ENCODE measurements at places on chromosomes 6 and 20.
A peak's percentile ranks its signal among the peaks of the same experiment; 100 is the strongest.

GRCh38 chr20:15875446-15875845, 697.8 kb downstream of the KIF16B start:
- no peak for DNase-seq

GRCh38 chr6:122008101-122008999, 391.1 kb upstream of the HSF2 start:
- peak; percentile 50 for DNase-seq

DNA sequence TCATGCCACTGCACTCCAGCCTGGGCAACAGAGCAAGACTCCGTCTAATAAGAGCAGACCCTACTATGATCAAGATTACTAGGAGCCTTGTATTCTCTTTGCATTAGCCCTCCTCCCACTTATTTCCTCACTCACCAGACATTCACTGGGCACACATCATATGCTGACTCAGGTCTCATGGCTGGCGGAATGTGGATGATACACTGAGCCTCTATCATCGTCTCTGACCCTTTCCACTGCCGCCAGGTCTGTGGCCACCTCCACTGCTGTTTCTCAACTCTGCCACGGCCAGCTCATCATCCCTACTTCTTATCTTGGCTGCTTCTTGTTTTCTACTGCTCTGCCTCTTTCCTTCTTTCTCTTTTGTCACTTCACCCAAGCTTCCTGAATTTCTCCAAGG, 161.0 kb downstream of the BACH2 start:
- peak; percentile 88 for DNase-seq

- no peak for DNase-seq
These were observed 5.4 kb downstream of the FBXO30 start for GRCh38 chr6:145809211-145809610.

DNA sequence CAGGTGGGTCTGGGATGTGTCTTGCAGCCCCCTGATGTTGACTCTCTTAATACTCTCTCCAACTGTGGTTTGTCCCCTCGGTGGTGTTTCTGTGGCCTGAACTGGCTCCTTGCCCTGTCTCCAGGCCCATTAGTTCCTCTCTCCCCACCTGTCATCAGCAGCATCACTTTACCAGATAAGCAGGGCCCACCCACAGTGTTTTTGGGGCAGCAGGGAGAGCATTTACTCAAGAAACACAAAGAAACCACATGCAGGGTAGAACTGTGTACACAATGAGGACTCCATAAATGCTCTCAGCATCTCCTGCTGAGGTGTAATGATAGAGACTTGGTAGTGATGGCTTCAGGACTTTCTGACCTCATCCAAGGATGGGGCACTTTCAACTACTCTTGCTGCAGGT, 20.2 kb upstream of the MRPS18A start:
- DNase-seq = no peak

DNA sequence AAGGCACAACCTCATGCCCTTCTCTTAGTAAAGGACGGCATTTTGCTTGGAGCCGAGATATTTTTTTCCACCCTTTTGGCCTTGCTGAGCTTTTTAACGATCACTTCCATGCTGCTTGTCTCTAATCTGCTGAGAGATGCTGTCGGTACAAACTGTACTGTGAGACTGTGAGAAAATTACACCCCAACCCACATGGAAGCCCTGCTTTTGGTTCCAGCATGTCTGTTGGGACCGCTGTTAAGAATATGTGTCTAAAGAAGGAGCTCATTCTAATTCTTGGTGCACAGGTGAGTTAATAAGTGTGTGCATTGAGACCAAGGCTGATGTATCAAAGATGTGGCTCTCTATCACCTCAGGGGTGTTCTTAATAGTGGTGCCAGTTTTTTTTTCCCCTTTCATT, 304.5 kb upstream of the MAP3K7 start:
- no peak for DNase-seq

- DNase-seq = no peak
These were observed 14.4 kb upstream of the GSTA4 start for GRCh38 chr6:53009511-53009910.

GRCh38 chr6:6694368-6694780, 105.9 kb downstream of the LY86 start:
- DNase-seq = no peak

GRCh38 chr6:28252009-28252975, at the start of gene ZKSCAN4:
Gene ZKSCAN4 (minus strand): TSS chr6:28252269. CDS start chr6:28251980, 289 bp downstream.
- DNase-seq = peak; percentile 91

GRCh38 chr20:2798814-2799213, 1.6 kb downstream of the CPXM1 start:
- no peak for DNase-seq

DNA sequence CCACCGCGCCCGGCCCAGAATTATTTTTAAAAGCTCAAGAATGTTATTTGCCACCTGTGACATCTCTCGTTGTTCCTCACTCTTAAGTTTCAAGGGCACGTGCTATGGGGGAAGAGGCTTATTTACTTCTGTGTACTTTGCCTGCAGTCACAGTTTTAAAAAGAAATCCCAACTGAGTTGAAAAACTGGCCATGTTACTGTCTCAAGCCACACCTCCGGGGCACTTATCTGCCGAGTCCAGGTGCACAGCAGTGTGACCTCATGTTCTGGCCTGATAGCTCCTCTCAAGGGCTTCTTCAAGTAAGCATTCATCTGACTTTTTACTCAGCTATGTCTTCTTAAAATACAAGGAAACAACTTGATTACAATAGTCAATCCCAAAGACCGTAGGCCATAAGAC, 34.5 kb downstream of the SHLD1 start:
- no peak for DNase-seq

DNA sequence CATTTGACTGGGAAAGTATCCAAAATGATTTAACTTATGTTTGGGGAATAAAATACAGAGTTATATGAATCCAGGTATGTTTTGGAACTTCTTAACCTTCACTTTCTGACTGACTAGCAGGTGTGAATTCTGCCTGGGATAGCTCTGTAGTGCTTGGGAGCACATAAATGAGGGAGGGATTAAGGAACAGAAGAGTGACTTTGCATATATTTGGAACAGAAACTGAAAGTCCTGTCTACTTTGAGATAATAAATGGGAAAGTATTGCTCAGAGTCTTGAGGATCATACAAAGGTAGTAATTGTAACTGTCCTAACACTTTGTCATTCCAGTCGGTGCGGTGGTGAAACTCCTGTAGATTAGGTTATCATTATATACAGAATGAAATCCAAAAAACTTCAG, 317.6 kb downstream of the RIMS1 start:
- DNase-seq = no peak

DNA sequence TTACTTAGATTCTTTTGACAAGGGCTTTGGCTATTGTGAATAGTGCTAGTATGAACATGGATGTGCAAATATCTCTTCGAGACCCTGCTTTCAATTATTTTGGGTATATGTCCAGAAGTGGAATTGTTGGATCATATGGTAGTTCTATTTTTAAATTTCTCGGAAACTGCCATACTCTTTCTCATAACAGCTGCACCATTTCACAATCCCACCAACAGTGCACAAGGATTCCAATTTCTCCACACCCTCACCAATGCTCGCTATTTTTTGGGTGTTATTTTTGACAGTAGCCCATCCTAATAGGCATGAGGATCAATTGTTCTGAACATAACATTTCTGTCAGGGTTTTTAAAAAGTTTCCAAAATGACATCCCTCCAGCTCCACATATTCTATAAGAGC, 69.2 kb upstream of the ESR1 start:
- DNase-seq = no peak

DNA sequence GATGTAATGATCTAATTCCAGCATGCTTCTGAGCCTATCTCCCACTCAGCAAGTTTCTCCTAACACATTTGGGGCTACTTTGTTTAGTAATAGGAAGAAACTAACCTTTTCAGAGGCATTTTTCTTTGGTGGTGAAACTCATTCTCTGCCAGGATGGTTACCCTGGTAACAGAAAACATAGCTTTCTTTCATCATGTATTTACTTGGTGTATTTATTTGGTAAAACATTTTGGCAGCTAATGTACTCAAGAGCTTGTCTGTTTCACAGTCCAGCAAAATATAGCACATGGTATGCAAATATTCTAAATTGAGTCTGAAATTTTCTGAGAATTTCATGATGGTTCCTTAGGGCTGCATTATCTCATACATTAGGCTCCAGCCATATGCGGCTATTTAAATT, 100.0 kb downstream of the SLC35B3 start:
- no peak for DNase-seq

GRCh38 chr6:32614366-32615081, 22.7 kb upstream of the HLA-DQA1 start:
- DNase-seq = no peak

DNA sequence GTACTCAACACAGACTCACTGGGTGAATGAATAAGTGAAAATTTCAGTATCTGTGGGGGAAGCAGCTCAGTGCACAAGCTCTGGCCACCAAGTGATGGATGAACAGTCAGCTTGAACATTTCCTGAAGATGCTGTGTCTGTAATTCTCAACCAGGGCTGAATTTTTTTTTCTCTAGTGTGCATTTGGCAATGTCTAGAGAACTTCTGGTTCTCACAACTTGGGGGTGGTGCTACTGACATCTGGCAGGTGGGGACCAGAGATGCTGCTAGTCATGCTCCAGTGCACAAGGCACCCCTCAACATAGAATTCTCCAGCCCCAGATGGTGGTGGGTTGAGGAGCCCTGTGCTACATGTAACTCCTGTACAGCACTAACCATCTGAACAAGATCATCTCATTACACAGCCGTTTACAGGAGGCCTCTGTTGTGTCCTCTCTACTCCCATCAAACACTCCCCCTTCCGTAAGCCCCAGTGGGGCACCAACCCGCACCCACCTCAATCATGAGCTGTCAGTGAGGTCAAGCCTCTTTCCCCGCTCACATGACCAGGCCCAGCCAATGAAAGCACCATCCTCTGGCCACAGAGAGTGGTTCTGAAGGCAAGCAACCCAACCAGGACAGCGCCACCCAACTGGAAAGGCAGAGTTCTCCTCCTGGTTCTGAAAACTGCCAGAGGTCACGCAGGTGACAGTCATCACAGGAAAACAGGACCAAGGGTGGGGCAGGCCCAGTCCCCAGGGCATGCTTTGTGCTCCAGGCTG, 103.9 kb upstream of the PMEPA1 start:
- DNase-seq = no peak

- peak; percentile 64 for DNase-seq
These were observed 27.2 kb upstream of the EFHC1 start for GRCh38 chr6:52392944-52393343.
